Activated CD4-positive, alpha-beta memory T cell treated with anti-CD3 and anti-CD28 coated beads, Interleukin-2, amount 10 ng/mL, durations not matched to agents 7 days and 5 days (primary cell): ENCODE measurements at places on chromosomes 1 and 21. TPM values are rescaled to one million over a fixed set of nuclear protein-coding genes. Genes with fewer than 3 reads are reported as not detected.

- DNase-seq: no peak
Measured at GRCh38 chr1:65259816-65260215, 49.5 kb upstream of the DNAJC6 start.

Gene SPRR2B
- total RNA-seq: not detected

GRCh38 chr1:4317207-4317606 lies 337.2 kb upstream of the AJAP1 start:
- no peak for DNase-seq

- no peak for DNase-seq
Measured at GRCh38 chr1:211382182-211382713, 55.6 kb downstream of the TRAF5 start.

Gene SELL
- total RNA-seq: 316 TPM

Gene KIF17
- total RNA-seq: not detected

Gene GJA9
- not detected for total RNA-seq

Gene NCF2
- total RNA-seq: 23.0 TPM

Gene PEF1
- 50.5 TPM for total RNA-seq

Gene IFNLR1
- total RNA-seq: 6.0 TPM

GRCh38 chr1:5720936-5721335 lies 271.3 kb downstream of the NPHP4 start:
- no peak for DNase-seq

- DNase-seq: no peak
Measured at GRCh38 chr21:40717028-40717427, 129.9 kb downstream of the DSCAM start.

Gene OR2T29
- total RNA-seq: not detected

DNA sequence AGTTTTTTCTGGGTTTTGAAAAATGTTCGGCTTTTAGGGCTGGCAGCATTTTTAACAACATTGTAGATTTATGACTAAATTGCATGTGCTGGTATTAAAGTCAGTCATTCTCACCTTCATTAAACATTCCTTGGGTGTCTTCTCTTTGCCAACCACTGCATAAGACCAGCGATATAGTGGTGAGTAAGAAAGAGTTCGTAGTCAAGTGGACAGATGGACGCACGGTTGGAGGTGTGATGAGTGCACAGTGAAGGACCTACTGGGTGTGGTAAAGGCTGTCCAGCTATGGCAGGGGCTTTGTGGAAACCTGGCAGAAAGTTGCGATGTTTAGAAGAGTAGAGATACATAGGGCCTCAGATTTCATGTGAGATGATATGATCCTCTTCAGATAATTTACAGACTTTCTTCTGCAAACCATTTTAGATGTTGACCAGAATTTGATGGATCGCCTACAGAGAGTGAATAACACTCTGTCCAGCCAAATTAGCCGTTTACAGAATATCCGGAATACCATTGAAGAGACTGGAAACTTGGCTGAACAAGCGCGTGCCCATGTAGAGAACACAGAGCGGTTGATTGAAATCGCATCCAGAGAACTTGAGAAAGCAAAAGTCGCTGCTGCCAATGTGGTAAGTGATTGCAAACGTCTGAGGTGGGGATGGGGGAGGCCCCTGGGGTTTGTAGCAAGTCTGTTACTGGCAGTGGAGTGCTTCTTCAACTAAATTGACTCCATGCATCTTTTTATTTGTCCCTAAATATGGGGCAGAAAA lies 56.0 kb upstream of the LAMC2 start:
- DNase-seq: no peak

Gene TRAF5
- total RNA-seq: 68.4 TPM

Gene VCAM1
- total RNA-seq: not detected

Gene CHD5
- 0.10 TPM for total RNA-seq

DNA sequence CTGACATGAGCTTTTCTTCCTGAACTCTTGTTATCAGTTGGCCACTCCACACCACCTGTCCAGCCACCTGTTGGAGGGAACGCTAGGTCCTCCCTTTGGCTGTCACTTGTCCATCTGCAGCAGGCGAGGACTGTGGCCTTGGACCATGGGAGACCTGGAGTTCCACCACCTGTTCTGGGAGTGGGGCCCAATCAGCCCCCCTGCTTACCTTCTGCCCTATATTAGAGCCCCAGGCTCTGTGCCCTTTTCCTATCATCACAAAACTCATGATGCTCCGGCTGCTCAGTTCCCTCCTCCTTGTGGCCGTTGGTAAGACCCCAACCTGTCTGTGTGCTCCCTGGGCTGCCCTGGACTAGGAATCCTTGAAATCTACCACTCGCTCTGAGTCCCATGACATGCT lies at the start of gene CELA3A:
Gene CELA3A, plus strand, starts transcription at position 249 of the 400 bp plus-strand sequence. Its CDS starts 18 bp downstream, at position 267.
- no peak for DNase-seq

- DNase-seq: no peak
Measured at GRCh38 chr21:14376854-14377253, 6.1 kb downstream of the HSPA13 start.

DNA sequence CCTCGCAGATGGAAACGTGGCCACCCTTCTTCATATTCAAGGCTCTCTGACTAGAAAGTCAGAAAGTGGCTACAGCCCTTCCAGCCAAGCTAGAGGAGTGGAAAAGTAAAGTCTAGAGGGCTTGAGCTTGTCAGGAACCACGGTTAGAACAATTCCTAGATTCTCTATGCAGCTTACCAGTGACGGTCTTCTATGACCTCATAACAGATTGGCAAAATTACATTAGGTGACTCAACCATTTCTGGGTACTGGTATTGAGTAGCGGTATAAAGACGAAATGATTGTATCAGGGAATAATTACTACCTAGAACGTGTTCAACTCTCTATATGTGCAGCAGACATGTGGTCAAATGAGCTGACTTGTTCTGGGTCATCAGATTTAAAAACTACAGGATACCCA lies 155.0 kb upstream of the RUNX1 start:
- no peak for DNase-seq

DNA sequence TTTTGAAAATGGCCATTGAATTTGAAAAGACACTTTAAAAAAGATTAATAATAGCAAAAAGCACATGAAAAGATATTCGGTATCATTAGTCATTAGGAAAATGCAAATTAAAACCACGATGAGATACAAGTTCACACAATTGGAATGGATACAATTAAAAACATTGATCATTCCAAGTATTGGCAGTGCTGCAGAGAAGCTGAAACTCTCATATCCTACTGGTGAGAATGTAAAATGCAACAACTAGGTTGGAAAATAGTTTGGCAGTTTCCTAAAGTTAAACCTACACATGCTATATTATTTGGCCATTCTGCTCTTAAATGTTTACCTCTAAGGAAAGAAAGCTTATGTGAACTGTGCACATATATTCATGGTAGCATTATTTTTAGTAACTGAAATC lies 838.7 kb upstream of the PRMT6 start:
- DNase-seq: no peak

Gene AMY2A
- total RNA-seq: not detected

DNA sequence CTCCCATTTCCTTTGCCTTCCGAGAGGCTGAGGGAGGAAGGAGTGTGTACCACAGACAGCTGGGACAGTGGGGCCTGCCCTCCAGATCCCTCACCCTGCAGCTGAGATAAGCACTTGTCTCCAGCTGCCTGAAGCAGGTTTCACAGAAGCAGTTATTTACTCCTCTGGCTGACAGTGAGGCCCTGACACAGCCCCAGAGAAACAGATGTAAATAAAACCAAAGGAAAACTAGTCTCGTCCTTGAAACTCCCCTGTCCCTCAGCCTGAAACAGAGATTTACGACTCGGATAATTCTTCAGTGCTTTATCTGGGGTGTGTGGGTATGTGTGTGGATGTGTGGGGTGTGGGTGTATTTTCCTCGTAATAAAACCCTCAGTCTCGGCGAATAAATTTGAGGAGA lies 181.1 kb downstream of the IGSF21 start:
- DNase-seq: no peak

Gene POLR3GL
- 33.7 TPM for total RNA-seq

Gene TPTE
- total RNA-seq: not detected

GRCh38 chr1:9241891-9242290 lies 7.3 kb downstream of the H6PD start:
- DNase-seq: no peak

Gene DISC1
- total RNA-seq: 17.5 TPM

DNA sequence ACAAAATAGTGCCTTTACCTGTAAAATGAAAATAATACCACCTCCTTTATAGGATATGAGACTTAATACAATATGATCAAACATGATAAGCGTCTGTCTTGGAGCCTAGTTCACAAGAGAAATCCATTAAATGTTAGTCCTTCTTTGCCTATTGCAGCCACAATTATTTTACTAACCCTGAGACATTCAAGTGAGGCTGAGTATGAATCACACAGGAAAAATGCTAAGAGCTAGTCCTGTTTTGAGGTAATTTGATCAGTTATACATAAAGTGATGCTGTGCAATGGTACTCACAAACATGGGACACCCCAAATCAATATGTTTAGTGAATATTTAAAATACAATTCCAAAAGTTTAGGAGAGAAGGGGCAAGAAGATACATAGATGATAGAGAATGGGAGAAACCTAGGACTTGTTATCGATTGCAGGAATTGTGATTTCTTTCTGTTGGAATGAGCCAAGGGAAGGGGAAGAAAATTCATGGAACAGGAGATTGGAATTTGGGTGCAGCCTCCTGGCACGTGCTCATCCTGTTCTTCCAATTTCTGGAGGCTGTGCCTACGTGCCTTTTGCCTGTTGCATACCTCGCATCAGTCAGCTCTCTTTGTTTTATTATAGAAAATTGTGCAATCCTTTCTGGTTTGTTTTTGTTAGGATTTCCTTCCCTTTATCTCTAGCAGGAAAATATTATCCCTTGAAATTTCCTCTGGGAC lies 39.9 kb upstream of the BACH1 start:
- no peak for DNase-seq

DNA sequence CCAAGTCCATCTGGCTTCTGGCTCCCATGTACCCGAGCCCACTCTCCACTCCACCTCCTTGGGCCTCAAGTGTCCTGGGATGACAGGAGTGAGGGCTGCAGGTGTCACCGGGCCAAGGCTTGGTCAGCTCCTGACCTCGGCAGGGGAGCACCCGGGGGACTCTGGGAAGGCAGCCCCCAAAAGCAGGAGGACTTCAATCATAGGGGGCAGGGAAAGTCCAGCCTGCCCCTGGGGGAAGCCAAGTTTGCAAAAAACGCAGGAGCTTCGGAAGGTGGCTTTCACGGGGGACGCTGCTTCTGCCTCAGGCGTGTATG lies 56.8 kb downstream of the KCNAB2 start:
- DNase-seq: no peak

- no peak for DNase-seq
Measured at GRCh38 chr1:86140281-86140880, 16.2 kb downstream of the COL24A1 start.

- DNase-seq: no peak
Measured at GRCh38 chr1:10777749-10778574, 18.5 kb downstream of the CASZ1 start.

Gene OPTC
- total RNA-seq: not detected

- no peak for DNase-seq
Measured at GRCh38 chr1:112522621-112523020, 13.9 kb downstream of the WNT2B start.

Gene SPRR2E
- not detected for total RNA-seq
